ENCODE measurements at places on chromosomes 4 and X. TPM values are rescaled to one million over a fixed set of nuclear protein-coding genes. Genes with fewer than 3 reads are reported as not detected.

- DNase-seq, result no peak
Measured at GRCh38 chr4:57424232-57424897, 314.2 kb upstream of the IGFBP7 start.

GRCh38 chr4:42501624-42502401, 104.5 kb downstream of the SHISA3 start:
- DNase-seq, result no peak

DNA sequence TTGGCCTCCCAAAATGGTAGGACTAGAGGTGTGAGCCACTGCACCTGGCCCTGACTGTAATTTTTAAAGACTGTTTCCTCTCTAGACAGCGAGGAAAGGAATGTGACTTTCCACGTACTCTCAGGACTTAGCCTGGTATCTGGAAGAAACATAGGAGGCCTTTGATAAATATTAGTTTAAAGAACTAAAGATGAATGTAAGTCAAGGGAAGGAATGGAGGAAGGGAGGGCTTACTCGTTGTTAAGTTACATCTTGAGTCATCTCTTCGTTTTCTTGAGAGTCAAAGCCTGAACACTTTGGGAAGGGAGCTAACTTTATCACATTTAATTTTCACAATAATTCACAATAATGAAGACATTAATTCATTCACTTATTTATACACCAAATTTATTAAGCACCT, 7.2 kb upstream of the LNX1 start:
- no peak for DNase-seq

- DNase-seq, result no peak
Measured at GRCh38 chr4:8838296-8838960, 33.2 kb downstream of the HMX1 start.

DNA sequence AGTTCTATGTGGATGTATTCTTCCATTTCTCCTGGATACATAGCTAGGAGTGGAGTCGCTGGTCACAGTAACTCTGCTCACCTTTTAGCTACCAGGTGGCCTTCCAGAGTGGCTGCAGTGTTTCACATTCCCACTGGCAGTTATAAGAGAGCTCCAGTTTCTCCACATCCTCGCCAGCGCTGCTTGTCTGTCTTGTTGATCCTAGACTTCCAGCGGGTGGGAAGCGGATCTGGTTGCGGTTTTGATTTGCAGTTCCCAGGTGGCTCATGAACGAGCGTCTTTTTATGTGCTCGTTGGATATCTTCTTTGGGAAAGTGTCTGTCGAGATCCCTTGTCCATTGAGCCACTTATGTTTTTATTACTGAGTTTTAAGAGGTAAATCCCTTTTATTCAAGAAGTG, 11.6 kb downstream of the TACC3 start:
- no peak for DNase-seq

- no peak for DNase-seq
Measured at GRCh38 chr4:85744950-85745349, 270.0 kb downstream of the ARHGAP24 start.

- no peak for DNase-seq
Measured at GRCh38 chrX:66408507-66408906, 230.4 kb downstream of the EDA2R start.

- no peak for DNase-seq
Measured at GRCh38 chrX:33082371-33082770, 129.0 kb downstream of the DMD start.

DNA sequence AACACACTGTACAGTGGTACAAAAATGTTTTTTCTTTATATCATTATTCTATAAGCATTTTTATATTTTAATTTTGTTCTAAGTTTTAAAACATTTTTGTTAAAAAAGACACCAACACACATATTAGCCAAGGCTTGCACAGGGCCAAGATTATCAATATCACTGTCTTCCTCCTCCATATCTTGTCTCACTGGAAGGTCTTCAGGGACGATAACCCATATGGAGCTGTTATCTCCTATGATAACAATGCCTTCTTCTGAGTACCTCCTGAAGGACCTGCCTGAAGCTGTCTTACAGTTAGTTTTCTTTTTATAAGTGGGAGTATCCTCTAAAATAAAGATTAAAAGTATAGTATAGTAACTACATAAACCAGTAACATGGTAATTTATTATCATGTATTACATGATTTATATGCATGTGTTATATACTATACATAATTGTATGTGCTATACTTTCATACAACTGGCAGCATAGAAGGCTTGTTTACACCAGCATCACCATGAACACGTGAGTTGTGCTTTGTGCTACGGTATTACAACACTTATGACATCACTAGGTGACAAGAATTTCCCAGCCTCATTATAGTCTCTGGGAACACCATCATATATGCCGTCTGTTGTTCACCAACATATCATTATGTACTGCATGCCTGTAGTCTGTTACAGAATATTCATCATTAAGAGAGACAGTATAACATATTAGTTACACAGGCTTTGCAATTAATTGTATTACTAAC, 90.7 kb downstream of the WDFY3 start:
- no peak for DNase-seq

DNA sequence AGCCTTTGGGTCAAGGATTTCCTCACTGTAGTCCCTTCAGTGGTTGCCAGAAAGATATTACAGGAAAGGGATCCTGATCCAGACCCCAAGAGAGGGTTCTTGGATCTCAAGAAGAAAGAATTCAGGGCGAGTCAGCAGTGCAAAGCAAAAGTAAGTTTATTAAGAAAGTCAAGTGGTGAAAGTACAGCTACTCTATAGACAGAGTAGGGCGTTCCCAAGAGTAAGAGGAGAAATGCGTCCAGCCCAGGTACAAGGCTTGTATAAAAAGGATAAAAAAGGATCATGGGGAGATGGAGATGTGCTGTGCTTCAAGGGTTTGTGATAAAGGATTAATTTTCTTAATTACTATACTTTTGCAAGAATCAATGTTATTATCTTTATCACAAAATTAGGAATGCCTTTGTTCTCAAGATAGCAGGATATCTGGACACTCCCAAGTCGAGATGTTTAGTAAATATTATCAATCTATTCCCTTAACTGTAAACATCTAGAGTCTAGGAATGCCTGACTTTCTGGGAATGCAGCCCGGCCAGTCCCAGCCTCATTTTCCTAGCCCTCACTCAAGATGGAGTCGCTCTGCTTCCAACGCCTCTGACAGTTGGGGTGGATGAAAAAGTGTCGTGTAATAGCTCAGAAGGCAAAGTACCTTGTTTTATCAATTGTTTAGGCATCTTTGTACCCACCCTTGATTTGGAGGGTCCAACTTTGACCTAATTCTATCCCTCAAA, 360.7 kb downstream of the GPM6A start:
- DNase-seq, result no peak

GRCh38 chrX:41779030-41779564, 55.1 kb downstream of the GPR82 start:
- DNase-seq, result peak; percentile 23

DNA sequence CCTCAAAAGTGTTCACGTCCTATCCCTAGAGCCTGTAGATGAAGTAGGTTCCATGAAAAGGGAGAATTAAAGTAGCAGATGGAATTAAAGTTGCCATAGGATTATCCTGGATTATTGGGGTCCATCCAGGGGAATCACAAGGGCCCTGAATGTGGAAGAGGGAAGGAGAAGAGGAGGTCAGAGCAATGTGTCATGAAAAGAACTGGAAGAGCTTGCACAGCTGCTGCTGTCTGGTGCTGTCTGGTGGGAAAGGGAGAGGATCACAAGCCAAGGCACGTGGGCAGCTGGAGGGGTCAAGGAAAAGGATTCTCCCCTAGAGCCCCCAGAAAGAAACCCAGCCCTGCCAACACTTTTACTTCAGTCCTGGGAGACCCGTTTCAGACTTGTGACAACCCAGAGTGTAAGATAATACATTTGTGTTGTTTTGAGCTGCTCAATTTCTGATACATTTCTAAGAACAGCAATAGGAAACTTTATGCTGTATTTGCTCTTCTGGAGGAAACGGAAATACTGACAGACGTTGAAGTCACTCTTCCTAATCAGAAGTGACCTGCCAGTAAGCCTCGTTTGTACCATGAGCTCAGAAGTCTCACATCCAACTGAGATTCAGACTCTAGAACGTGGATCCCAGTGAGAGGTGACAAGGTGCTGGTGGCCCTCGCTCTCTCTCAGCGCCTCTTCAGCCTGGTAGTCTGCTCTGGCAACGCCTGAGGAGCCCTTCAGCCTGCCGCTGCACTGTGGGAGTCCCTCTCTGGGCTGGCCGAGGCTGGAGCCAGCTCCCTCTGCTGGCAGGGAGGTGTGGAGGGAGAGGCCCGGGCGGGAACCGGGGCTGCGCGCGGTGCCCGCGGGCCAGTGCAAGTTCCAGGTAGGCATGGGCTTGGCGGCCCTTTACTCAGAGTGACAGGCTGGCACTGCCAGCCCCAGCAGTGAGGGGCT, 34.7 kb upstream of the ENPP6 start:
- DNase-seq, result no peak

DNA sequence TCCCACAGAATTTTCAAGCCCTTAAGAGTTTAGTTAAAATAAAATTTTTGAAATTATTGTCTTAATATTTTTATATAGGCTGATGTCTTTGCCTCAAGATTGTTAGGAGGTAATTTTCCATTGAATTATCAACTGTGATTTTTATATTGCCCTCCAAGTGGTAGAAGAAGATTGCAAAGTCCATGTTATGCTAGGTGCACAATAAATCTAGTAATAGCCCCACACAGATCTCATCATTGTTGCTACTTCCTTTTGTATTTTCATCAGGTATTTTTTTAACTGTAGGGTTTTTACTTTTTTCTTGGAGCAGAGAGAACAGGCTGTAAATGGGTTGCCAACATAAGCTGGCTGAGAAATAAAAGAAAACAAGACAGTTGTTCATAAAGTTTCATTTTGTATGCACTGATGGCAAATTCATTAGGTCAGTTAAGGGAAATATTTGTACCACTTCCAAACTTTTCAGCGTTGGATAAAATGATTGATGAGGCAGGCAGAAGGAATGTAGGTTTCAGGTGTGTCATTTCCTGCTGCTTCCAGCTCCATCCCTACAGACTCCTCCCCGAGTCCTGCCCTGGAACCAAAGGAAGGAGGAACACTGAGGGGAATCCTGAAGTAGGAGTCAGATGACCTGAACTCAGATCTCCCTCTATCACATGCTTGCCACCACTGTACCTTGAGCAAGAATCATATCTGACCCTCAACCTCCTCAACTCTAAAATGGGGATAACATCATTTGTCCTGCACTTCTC, 105.5 kb downstream of the PRRG1 start:
- DNase-seq, result peak; percentile 3

GRCh38 chr4:110704748-110705439, 82.0 kb upstream of the PITX2 start:
- DNase-seq, result no peak

- DNase-seq, result peak; percentile 48
Measured at GRCh38 chrX:68827848-68828624, 785 bp upstream of the EFNB1 start.

DNA sequence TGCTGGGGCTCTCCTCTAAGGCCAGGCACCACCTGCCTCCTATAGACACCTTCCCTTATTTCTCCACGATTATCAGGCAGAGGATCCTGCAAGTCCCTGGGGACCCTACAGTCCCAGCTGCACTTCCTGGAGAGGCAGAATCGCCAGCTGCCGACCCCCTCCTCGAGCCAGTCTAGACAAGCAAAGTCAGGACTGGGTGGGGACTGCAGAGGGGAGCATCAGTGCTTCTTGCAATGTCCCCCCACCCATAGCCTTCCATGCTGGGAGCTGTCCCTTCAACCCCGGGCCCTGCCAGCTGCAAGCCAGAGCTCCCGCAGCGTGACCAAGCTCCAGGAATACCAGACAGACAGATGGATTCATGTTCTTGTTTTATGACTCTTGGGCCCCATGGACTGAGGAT, 1.4 kb upstream of the CRMP1 start:
- no peak for DNase-seq

GRCh38 chr4:24210332-24210902, 320.6 kb upstream of the PPARGC1A start:
- DNase-seq, result no peak

MEPE gene
- total RNA-seq, result not detected

XK gene
- not detected for total RNA-seq

AR gene
- 3.5 TPM for total RNA-seq

HPGD gene
- total RNA-seq, result not detected

TMSB15C gene
- total RNA-seq, result 3.5 TPM

RHOXF2B gene
- not detected for total RNA-seq

DHRSX gene
- 24.3 TPM for total RNA-seq

CHRDL1 gene
- 4.0 TPM for total RNA-seq

RENBP gene
- total RNA-seq, result 19.0 TPM

Measured in glomerular endothelial cell (primary cell).